ENCODE measurements at places on chromosomes 5 and 9.

DNA sequence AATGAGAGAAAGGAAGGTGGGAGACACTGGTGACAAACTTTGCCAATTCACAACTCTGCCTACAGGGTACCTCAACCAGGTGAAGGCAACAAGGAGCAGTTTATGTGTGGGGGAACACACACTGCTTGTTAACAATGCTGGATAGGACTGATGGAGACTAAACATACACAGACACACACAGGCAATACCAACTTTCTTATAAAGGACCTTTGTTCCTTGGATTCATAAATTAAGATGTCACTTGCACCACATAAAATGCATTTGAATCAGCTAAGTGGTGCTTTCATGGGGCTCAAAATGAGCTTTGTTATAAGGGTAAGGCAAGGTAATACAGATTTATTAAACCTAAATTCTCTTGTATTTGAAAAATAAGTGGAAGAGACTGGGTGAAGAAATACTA lies 4.0 kb downstream of the TSTD2 start:
- no peak for DNase-seq

DNA sequence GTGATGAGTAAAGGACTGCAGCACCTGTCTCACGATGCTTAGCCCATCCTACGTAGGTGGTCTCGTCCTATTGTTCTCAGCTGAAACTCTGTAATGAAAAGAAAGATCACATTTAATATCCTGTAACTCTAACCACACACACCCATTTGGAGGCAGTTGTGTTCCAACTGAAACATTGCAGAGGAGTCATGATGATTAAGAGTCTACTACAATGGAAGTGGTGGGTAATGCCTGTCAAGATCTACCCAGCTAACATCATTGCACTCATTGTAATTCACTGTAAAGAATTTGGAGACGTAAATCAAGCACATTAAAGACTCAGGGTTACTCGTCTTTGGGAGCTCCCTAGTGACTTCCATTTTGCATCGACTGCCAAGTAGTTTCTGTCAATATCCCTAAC lies 106.0 kb upstream of the PTPN3 start:
- DNase-seq, result no peak

GRCh38 chr5:144370273-144370672 lies 199.6 kb downstream of the KCTD16 start:
- DNase-seq, result no peak

DNA sequence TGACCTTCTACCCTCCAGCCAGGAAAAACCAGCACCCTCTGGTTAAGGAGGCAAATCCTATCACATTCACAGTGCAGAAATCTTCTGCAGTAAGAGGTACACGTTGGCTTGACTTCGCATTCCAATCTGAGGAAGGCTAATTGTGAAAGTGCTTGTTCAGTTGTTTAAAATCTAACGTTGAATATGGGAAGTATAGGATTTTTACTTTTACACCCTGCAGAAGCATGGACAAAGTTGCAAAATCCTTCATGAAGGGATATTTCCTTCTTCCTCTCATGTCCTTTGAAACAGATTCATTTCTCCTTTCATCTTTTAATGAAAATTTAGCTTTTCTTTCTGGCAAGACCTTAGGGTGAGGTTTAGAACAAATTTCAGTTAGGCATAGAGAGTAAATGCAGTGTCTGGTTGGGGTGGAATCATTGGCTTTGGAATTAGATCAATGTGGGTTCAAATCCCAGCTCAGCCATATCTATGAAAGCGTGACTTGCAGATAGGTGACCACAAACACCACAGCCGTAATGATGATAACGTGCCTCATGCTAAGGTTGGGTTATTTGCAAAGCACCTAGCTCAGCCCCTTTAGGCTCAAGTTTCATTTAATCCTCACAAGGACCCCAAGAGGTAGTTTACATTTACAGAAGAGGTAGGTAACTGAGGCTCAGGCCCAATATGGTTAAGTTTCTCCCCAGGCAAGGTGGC lies 42.2 kb upstream of the C5orf58 start:
- DNase-seq, result no peak

- no peak for DNase-seq
Measured at GRCh38 chr5:113387844-113388243, 46.9 kb downstream of the TSSK1B start.

DNA sequence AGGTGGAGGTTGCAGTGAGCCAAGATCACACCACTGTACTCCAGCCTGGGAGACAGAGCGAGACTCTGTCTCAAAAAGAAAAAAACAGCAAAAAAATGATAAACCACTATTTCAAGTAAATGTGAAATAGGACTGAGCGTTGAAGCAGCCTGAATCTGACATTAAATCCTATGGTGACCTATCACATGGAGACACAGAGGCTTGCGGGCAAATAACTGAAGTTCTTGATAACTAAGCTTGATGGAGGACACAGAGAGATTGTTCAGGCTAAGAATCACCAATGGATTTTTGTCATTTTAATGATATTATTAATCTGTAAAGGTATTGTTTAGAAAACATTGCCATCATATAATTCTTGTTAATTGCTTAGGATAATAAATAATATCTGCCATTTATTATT lies 15.7 kb upstream of the IL6ST start:
- no peak for DNase-seq
